ENCODE measurements at places on chromosomes 4 and X. TPM values are rescaled to one million over a fixed set of nuclear protein-coding genes. Genes with fewer than 3 reads are reported as not detected.

- no peaks in the 10 kb centered on the region for H3K36me3 ChIP-seq
- H3K4me3 ChIP-seq = no peak overlapping the region
- H3K27ac ChIP-seq = no peak overlapping the region
- no peak for DNase-seq
- no peaks in the 10 kb centered on the region for H3K4me1 ChIP-seq
Measured at GRCh38 chrX:3129256-3129655, 88.0 kb downstream of the ARSF start.

DNA sequence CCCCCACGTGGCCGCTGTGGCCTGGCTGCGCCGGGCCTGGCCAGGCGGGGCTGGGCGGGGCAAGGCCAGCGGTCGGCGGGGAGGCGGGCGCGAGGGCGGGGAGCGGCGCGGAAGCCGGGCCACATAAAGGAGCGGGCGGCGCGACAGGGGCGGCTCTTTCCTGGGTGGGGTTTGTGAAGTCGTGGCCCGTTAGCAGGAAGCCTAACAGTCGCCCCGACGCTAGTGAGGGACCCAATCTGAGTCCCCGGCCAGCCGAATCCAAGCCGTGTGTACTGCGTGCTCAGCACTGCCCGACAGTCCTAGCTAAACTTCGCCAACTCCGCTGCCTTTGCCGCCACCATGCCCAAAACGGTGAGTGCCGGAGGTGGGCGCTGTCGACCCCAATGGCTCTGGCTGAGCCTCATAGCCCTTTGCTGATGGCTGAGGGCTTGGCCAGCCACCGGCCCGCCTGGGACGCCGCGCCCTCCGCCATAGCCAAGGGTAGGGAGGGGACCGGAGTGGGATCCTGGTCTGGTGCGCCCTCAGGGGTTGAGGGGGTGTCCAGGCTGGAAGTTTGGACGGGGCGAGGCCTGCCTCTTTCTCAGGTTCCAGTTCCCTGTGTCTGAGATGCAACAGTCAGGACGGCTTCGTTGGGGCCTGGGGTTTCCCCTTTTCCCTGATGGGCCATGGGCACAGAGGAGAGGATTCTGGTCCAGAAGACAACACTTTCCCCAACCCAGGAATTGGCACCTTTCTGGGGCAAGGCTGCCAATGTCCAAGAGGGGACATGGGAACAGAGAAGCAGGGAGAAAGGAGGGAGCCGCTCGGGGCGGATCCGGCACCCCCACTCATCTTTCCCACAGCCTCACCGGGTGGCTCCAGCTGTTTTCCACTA is at the start of gene MSN:
Gene MSN, plus strand, starts transcription at position 152 of the 874 bp plus-strand sequence. Its CDS starts 188 bp downstream, at position 340.
- H3K27ac ChIP-seq = no peak within 1 kb of the TSS
- DNase-seq = no peak
- H3K4me1 ChIP-seq = no peaks in the 10 kb centered on the region
- no peak within 1 kb of the TSS for H3K4me3 ChIP-seq
- no peaks in the 10 kb centered on the region for H3K27me3 ChIP-seq
- no peaks in the 10 kb centered on the region for H3K36me3 ChIP-seq

GRCh38 chr4:140374130-140374477 is 658 bp downstream of the SCOC start:
- H3K27me3 ChIP-seq = no peaks in the 10 kb centered on the region
- H3K36me3 ChIP-seq = no peaks in the 10 kb centered on the region
- peak; percentile 32 for DNase-seq
- peak overlapping the region; percentile 85 for H3K4me3 ChIP-seq

DNA sequence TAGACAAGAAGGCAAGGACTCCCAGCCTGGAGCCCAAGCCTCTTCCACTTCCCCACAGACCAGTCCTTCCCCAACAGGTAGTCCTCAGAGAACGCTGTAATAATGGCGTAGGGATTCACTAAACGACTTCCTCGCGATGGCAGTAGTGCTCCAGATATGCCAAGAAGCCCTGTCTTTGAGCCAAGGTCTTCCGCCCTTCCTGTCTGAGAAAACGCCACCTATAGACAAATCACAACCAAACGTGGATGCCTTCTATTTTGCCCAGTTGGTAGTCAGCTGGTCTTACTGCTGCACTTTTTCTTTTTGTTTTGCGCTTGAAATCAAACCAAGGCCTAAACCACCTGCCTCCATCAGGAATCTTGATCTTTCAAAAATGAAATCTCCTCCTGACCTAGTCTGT is 203.3 kb downstream of the OR13H1 start:
- H3K27me3 ChIP-seq = no peaks in the 10 kb centered on the region
- DNase-seq = no peak
- H3K4me3 ChIP-seq = no peak overlapping the region
- peaks cover 3% of the 10 kb centered on the region for H3K36me3 ChIP-seq
- no peaks in the 10 kb centered on the region for H3K4me1 ChIP-seq

DNA sequence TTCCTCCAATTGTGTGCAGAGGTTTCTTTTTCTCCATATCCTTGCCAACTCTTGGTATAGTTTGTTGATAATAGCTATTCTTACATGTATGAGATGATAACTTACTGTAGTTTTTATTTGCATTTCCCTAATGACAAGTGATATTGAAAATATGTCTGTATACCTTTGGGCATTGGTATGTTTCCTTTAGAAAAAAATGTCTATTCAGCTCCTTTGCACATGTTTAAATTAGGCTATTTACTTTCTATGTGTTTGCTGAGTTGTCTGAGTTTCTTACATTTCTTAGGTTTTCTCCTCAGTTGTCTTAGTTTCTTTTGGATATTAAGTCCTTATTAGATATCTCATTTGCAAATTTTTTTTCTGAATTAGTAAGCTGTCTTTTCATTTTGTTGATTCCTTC is 487.3 kb upstream of the EPHA5 start:
- H3K4me1 ChIP-seq = no peaks in the 10 kb centered on the region
- H3K4me3 ChIP-seq = no peak overlapping the region
- no peaks in the 10 kb centered on the region for H3K27me3 ChIP-seq
- no peaks in the 10 kb centered on the region for H3K36me3 ChIP-seq
- DNase-seq = no peak

- no peaks in the 10 kb centered on the region for H3K4me1 ChIP-seq
- peaks cover 7% of the 10 kb centered on the region for H3K36me3 ChIP-seq
- no peaks in the 10 kb centered on the region for H3K27me3 ChIP-seq
- no peak overlapping the region for H3K4me3 ChIP-seq
- no peak overlapping the region for H3K27ac ChIP-seq
Measured at GRCh38 chrX:134416087-134416486, 43.9 kb upstream of the HPRT1 start.

DNA sequence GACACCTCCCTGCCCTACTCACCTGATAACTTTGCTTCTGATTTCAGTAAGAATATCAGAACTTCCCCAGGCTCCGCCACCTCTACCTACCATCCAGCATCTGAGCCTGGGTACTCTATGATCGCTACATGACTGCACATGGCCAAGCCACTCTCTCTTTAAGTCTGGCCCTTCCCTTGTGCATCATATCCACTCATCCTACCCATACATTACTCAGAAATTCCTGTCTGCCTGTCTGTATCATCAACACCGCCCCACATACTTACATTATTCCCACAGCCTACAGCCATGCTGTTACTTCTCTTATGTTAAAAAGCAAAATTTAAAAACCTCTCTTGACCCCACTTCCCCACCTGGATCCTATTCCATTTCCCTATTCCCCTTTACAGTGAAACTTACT is 84.7 kb downstream of the SCD5 start:
- DNase-seq = no peak
- no peaks in the 10 kb centered on the region for H3K27me3 ChIP-seq
- H3K36me3 ChIP-seq = no peaks in the 10 kb centered on the region
- peaks cover 56% of the 10 kb centered on the region for H3K4me1 ChIP-seq
- no peak overlapping the region for H3K27ac ChIP-seq
- H3K4me3 ChIP-seq = no peak overlapping the region

GRCh38 chrX:11929476-11929875 is 171.4 kb downstream of the MSL3 start:
- no peak overlapping the region for H3K4me3 ChIP-seq
- H3K27ac ChIP-seq = no peak overlapping the region
- no peak for DNase-seq
- no peaks in the 10 kb centered on the region for H3K36me3 ChIP-seq

Gene OPN1MW
- not detected for polyA plus RNA-seq

Gene CRMP1
- polyA plus RNA-seq = not detected

Gene RBM46
- not detected for polyA plus RNA-seq

Gene PTTG2
- polyA plus RNA-seq = not detected

All from HepG2 (cell line).